ENCODE measurements at places on chromosomes 12 and 14. TPM values are rescaled to one million over a fixed set of nuclear protein-coding genes. Genes with fewer than 3 reads are reported as not detected.
A peak's percentile ranks its signal among the peaks of the same experiment; 100 is the strongest.

WNT1 gene
- not detected for total RNA-seq

SCN8A gene
- 5.6 TPM for total RNA-seq

PAWR gene
- 28.8 TPM for total RNA-seq

TRIP11 gene
- 33.2 TPM for total RNA-seq

TMEM179 gene
- not detected for total RNA-seq

XRCC3 gene
- total RNA-seq, result 1.7 TPM

SMCO2 gene
- not detected for total RNA-seq

BMAL2 gene
- 2.9 TPM for total RNA-seq

CELA1 gene
- not detected for total RNA-seq

MFAP5 gene
- not detected for total RNA-seq

ESR2 gene
- total RNA-seq, result not detected

PRB2 gene
- total RNA-seq, result not detected

CISTR gene
- not detected for total RNA-seq

LRP1-AS gene
- total RNA-seq, result not detected

DNA sequence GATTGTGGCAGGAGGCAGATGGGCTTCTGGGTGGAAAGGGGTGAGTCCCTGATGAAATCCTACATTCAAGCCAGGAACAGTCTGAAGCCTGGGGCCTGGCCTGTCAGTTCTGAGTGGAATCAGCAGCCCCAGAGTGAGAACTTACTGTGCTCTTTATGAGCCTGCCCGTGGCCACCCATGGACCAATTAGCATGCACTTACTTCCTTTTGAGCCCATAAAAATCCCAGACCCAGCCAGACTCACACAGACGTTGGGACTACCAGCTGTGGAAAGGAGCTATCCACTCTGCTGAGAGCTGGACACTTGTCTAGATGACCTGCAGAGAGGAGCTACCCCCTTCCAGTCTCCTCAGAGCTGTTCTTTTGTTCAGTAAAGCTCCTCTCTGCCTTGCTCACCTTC is 104.5 kb downstream of the MNAT1 start:
- no peak for DNase-seq

DNA sequence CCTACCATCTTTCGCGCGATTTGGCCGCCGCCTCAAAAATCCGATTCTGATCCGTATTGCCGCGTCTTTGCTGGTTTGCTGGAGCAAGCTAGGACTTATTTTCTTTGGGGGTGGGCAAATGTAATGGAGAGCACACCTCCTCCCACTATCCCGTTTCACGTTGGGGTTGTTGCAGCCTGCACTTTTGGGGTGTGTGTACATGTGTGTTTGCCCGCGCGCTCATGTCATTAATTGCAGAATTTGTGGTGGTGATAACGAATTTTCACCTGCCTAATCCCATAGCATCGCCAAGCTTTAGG is 657 bp downstream of the METAP2 start:
- DNase-seq, result no peak

DNA sequence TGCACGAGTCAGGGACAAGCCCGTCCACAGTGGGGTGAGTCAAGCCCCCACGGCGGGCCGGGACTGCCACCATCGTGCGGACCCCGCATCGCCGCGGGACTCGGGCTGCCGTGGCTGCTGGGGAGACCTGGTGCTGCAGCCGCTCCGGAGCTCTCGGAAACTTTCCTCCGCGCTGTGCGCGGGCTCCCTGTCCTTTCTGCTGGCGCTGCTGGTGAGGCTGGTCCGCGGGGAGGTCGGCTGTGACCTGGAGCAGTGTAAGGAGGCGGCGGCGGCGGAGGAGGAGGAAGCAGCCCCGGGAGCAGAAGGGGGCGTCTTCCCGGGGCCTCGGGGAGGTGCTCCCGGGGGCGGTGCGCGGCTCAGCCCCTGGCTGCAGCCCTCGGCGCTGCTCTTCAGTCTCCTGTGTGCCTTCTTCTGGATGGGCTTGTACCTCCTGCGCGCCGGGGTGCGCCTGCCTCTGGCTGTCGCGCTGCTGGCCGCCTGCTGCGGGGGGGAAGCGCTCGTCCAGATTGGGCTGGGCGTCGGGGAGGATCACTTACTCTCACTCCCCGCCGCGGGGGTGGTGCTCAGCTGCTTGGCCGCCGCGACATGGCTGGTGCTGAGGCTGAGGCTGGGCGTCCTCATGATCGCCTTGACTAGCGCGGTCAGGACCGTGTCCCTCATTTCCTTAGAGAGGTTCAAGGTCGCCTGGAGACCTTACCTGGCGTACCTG is 1.1 kb downstream of the PDE3A start:
- peak; percentile 49 for DNase-seq

DNA sequence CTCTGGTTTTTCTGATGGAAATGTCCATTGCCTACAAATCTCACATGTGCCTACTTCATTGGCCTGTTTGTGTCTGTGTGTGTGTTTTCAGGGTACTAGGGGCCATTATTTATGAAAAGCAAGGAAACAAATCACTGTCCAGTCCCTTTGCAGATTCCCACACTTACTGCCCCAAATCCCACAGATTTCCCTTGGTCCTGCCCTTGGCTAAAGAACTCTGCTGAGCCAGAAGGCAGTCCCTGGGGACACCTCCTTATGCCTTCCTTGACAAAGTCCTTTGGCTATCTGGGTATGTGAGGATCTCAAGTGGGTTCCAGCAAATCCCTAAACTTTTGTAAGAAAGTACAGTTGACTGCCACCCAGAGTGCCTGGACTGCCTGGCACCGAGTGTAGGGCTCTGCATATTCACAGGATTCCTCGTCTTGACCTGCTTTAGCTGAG is 388.1 kb downstream of the BCAT1 start:
- no peak for DNase-seq

- no peak for DNase-seq
Observed at GRCh38 chr14:82776958-82777357, 1243.3 kb upstream of the SEL1L start.

GRCh38 chr12:97358361-97358760 is 104.2 kb upstream of the RMST start:
- DNase-seq, result no peak

DNA sequence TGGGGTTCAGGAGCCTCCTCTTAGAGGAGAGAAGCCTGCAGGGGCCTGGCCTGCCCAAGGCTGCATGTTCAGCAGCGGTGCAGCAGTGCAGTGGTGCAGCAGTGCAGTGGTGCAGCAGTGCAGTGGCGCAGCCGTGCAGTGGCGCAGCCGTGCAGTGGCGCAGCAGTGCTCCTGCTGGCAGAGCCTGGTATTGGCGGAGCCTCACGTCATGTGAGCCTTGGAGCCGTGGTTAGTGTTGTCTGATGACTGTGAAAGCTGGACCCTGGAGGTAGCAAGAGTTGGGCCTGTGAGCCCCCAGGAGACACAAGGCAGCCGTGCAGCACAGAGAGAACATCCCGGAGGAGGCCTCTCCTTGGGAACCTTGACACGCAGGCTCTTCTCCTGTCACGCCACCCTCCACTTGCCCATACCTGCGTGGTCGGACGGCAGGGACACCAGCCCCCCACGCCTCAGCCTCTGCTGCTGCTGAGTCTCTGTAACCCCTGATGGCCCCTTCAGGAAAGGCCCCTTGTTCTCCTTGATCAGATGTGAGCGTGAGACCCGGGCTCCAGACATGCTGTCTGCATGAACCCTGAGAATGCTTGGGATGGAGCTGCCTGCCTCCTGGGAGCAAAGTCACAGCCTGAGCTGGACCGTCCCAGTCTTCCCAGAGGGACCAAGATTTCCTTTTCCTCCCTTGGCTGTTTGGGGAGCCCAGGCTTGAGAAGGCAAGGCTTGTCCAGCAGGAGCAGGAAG is 193.7 kb downstream of the KIF26A start:
- no peak for DNase-seq

- DNase-seq, result no peak
Observed at GRCh38 chr14:39733741-39734140, 301.5 kb upstream of the FBXO33 start.

- DNase-seq, result no peak
Observed at GRCh38 chr12:125312471-125312870, 247.2 kb downstream of the AACS start.

GRCh38 chr14:101215927-101216326 is 312.4 kb upstream of the RTL1 start:
- peak; percentile 28 for DNase-seq

DNA sequence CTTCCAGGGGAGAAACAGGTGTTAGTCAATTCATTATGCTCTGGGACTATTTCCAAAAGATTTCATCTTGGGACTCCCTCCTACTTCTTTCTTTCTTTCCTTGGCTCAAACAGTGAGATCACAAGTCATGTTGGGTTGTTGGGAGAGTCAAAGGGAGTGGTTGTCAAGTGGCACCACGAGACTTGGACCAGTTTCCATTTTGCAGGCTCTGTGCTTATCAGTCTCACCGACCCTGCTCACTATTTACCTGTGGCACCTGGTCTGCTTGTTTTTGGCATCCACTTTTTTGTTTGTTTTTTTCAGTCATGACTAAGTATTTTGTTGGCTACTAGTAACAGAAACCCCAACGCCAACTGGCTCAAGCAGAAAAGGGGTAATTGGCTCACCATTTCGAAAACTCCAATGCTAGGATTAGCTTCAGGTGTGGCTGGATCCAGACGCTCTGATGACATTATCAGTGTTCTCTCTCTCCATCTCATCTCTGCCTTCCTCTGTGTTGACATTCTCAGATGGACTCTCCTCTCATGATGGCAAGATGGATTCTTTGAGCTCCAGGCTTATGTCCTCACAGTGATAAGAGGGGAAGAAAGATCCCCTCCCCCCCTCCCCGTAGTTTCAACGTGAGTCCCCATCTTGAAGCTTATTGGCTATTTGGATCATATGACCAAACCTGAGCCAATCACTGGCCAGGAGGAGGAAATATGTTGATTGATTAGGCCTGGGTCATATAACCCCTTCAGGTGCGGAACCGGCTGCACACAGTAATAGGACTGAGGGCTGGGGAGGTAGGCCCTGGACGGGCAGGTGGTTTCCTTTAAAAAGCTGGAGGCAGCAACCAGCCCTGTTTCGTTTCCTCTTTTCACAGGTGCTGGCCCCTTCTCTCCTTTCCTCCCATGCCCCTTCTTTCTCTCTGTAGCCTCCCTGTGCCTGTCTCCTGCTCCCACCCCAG is 84.2 kb downstream of the AACS start:
- DNase-seq, result no peak

DNA sequence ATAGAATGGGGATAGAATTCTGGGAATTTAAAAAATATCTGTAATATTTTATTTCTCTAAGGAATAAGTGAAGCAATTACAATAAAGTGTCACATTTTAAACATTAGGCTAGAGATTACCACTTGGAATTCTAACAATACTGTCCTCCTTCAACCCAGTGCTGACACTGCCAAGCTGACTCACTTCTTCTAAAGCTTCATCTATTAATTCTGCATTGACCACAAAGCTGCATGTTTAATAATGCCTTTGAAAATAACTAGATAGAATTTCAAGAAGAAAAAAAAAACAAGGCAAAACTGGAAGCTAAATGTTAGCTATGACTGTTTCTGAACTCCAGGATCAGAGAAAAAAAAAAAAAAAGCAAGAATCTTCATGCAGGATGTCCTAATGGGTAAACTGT is 970.7 kb upstream of the FBXO33 start:
- no peak for DNase-seq

GRCh38 chr12:120994589-120995337 is 16.4 kb downstream of the HNF1A start:
- no peak for DNase-seq

- DNase-seq, result no peak
Observed at GRCh38 chr12:64212119-64212746, 9.9 kb downstream of the KICS2 start.

GRCh38 chr14:101078170-101078891 is 174.8 kb upstream of the RTL1 start:
- DNase-seq, result peak; percentile 20

DNA sequence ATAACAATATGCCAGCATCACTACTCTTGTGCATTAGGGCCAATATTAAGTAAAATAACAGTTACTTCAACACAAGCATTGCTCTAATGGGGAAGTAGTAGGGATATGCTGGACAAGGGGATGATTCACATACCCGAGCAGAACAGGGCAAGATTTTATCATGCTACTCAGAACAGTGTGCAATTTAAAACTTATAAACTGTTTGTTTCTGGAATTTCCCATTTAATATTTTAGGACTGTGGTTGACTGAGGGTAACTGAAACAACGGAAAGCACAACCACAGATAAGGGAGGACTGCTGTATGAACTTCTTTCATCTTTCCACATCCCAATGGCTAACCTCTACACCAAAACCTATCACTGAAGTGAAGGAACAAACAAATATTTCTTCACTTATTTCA is 36.8 kb downstream of the SARNP start:
- no peak for DNase-seq

DNA sequence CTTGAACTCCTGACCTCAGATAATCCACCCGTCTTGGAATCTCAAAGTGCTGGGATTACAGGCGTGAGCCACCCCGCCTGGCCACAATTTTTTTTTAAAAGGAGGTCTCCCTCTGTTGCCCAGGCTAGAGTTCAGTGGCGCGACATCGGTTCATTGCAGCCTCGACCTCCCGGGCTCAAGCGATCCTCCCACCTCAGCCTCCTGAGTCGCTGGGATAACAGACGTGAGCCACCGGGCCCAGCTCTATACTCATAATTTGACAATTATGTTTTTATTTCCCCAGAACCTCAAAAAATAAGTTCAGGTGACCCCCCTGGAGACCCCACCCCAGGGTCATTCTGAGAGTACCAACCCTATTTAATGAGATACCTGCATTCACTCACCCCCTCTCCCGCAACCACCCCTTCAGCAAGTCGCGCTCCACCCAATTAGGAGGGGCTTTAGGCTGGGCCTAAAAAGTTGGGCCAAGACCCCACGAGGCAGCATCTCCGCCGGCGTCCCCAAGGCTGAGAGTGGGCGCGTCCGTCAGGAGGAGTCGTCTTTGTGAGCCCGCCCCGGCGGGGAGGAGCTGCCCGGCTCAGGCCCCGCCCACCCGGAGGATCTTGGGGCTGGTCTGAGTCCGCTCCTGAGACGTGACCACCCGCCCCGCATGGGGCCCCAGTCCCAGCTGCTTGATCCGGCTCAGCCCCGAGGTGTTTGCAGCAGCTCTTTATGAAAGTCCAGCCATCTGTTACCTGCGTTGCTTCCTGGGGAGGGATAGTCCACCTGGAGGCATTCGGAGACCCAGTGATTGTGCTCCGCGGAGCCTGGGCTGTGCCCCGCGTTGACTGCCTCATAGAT is at the start of gene ANKRD33:
Gene ANKRD33 (plus strand): TSS at position 628 of the 840 bp plus-strand sequence. CDS start 84 bp downstream, at position 712.
- DNase-seq, result peak; percentile 72

DNA sequence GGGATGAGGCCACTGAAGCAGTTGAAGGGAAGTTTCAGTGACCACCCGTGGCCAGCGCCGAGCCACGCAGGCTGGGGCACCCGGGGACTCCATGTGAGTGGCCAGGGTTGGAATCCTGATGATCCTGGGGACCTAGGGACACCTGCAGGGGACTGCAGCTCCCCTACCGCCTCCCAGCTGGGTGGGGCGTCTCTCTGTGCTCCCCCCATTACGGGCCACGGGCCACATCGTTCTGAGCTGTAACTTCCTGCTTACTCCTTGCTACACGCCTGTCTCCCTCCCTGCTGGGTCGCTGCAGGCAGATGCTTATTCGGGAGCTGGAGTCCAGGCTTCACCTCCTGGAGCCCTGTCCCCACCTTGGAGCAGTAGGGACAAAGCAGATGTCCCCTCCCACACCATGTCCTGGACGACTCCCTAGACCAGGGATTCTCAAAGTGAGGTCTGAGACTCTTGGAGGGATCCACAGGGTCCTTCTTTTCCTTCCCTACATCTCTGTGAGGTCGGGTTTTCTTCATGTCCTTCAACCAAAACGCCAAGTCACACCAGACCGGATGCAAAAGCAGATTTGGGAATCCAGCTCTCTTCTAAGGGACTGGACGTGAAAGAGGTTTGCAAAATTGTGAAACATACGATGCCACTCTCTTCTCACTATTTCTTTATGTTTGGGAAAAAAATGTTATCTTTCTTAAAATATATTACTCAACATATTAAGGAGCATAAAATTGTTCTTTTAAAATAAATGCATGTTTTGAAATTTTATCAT is 85.9 kb upstream of the NCOR2 start:
- no peak for DNase-seq

GRCh38 chr12:50425589-50426258 is 25.0 kb downstream of the LARP4 start:
- no peak for DNase-seq
